ENCODE measurements at places on chromosomes 16 and 17.
A peak's percentile ranks its signal among the peaks of the same experiment; 100 is the strongest.

- no peak for DNase-seq
These were observed 22.3 kb upstream of the TIMP2 start for GRCh38 chr17:78947235-78948149.

GRCh38 chr17:61335845-61336655 is 63.6 kb upstream of the TBX2 start:
- DNase-seq, result peak; percentile 72

DNA sequence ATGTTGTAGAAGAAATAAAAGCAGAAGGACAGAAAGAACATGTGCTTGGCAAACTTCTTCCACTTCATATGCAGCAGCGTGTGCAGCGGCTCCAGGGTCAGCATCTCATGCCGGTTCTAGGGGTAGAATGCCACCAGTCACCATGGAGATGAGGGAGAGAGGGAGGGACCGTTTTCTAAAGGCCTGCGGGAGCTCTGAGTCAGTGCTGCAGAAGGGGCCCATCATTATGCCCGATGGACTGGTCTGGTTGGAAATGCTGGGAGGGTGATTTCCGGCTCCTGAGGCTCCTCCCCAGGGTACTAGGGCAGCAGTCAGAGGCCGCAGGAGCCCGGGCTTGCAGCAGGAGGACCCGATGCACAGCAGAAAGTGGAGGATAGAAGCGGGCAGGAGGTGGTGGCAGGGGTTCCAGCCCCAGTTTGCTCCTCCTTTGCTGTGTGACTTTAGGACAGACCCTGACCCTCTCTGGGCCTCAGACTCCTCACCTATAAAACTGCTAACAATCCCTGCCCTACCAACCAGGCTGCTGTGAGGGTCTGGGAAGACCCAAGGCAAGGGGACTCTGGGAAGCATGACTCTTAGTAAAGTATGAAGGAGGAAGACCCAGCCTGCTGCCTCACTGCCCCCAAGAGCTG is 28.6 kb downstream of the TRPV3 start:
- no peak for DNase-seq

- no peak for DNase-seq
These were observed 547.6 kb upstream of the SALL1 start for GRCh38 chr16:51698647-51699046.

DNA sequence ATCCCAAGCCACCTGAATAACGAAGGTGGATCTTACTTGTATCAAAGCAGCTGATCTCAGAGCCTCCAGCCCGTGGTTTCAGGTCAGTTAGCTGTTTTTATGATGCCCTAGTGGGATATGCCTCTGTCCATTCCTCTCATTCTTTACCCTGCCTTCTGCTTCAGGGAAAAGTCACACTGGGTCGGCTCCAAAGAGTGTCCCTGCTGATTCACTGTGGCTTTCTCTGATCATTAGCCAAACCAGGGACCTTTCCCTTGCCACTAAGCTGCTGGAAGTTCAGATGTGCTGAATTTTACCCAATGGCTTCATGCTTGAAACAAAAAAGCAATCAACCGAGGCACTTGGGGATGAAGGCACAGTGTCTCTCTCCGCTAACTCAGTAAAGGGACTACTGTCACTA is 170.2 kb upstream of the SALL1 start:
- no peak for DNase-seq

GRCh38 chr16:66442502-66443268 is 15.6 kb downstream of the BEAN1 start:
- DNase-seq, result no peak

DNA sequence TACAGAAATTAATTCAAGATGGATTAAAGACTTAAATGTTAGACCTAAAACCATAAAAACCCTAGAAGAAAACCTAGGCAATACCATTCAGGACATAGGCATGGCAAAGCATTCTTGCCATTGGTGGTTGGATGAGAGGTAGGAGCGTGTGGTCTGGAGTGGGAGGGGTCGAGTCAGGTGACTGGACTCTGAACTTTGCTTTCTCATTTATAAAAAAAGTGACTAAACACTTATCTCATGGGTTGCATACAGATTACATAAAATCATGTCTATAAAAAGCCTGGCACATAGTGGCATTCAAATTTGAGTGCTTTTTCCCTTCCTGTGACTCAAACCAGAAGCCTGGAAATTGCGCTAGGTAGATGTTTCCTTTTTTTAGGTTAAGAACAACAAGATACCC is 159.7 kb upstream of the SHISA6 start:
- DNase-seq, result no peak

DNA sequence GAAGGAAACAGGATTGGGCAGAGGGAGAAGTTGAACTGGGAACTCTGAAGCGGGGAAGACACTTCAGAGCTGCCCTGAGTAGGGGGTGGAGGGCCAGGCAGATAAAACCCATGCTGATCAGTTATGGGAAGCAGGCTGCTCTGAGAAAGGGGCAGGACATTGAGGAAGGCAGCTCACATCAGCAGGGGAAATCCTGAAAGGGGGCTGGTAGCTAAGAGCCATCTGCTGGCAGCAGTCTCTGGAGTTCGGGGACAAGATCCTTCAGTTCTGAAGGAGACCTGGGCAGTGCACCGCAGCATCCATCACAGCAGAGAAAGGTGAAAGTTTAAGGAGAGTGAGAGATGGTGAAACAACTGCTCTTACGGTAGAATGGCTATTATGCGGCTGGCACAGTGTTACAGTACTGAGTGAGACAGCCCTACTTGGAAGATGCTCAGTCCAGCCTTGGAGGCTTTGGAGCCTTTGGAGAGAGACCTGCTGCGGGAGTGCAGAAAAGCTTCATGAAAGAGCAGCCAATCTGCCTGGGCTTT is 5.4 kb upstream of the KIF18B start:
- no peak for DNase-seq

GRCh38 chr17:64622931-64623654 is 39.0 kb downstream of the SMURF2 start:
- DNase-seq, result no peak

DNA sequence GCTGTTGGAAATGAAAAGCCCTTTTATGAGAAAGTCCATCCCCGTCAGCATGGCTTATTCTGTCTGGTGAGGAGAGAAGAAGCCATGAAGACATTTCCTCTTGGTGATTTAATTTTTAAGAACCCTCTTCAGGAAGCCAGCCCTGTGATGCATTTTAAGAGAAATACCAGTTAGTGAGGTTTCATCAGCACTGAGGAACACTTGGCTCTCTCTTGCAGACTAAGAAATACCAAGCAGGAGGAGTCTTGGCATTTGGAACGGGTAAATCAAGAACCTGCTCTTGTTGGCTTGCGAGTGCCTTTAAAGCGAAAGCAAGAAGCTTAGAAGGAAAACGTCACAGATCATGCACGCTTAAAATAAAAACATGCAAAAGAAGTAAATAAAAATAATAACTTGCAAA is 17.5 kb downstream of the RAB11FIP3 start:
- DNase-seq, result no peak

GRCh38 chr16:69399361-69399760 is 13.6 kb upstream of the TERF2 start:
- no peak for DNase-seq

DNA sequence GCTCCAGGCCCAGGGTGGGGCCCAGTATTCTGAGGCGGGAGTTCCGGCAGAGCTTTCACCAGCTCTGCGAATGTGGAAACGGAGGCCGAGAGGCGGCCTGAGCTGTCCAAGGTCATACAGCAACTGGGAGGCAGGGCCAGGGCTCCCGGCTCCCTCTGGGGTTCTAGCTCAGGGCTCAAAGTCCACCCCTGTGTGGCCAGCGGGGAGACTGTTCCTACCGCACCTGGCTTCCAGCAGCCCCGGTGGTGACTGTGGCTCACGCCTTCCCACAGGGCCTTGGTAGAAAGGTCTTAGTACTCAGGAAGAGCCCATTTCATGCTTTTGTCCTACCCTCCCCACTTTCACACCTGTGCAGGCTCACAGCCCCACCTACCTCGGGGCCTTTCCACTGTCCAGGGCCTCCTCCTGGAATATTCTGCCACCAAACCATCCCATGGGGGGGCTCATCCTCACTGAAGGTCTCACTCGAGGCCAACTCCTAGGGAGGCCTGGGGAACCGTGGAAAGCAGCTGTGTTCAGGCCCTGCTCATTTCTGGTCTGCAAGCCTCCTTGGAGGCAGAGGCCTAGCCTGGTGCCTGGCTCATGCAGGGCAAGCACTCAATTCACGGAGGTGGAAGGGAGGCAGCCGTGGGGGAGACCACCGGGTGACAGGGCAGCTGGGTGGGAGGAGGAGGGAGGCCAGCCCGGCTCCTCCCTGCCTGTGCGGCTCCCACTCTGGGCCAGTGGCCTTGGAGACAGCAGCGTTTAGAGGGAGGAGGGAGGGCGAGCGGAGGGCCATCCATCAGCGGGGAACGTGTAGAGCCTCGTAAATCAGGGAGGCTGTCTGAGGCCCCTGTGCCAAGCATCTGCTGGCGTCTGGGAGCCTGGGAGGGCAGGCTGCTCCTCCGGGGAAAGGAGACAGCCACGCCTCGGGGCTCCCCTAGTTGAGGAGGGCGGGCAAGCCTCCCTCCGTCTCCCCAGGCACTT is 12.7 kb upstream of the DOC2B start:
- DNase-seq, result no peak

- no peak for DNase-seq
These were observed 159.1 kb downstream of the WWOX start for GRCh38 chr16:78258375-78259065.

GRCh38 chr17:46045639-46046038 is 46.6 kb downstream of the STH start:
- no peak for DNase-seq

DNA sequence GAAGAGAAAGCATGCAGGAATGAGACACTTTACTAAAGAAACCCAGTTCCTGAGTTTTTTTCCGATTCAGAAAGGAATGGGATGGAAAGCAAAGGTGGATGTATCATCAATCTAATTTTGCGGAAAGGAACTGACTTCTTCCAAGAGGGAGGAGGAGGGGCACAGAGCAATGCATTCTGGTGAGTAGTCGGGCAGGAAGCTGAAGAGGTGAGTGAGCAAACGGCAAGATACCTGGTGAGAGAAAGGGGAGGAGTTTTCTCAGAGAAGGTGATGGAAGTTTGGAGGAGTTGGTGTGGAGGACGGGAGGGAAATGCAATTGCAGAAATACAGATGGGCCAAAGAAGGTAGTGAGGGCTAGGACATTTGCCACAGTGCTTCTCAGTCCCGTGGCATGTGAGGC is 713.2 kb downstream of the KCNJ2 start:
- no peak for DNase-seq

GRCh38 chr17:37060094-37060493 is 111.3 kb downstream of the AATF start:
- no peak for DNase-seq

DNA sequence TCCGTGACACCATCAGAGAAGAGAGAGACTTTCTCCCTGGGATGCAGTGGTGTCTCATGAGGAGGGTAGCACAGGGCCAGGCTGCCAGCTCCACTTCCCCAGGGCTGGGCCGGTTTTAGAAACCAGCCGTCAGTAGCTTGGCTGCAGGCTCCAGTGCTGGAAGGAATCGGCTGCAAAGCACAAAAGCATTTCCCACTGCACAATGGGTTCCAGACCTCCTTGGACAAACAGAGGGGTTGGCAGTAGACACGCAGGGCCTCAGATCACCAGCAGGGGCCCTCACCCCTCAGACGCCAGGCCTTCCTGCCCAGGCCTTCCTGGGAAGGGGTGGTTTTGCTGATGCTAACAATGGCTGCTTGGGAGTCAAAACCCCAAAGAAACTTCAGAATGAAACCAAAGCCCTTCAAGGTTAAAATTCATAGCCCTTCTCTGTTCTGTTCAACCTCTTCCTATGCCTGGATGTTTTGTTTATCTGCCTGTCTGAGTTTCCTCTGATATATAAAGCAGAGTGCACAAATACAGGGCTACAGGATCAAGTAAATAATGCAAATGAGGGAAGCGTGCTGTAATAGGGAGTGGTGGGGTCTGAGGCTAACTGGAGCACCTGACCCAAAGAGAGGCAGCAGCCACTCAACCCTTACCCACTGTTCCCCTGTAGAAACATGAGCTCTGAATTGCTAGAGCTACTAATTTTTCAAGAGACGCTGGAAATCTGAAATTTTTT is 26.2 kb downstream of the TEKT5 start:
- no peak for DNase-seq

GRCh38 chr16:67278773-67279295 is 498 bp upstream of the PLEKHG4 start:
- DNase-seq, result no peak

GRCh38 chr16:46848768-46849764 is 18.1 kb upstream of the C16orf87 start:
- DNase-seq, result no peak

GRCh38 chr16:12132290-12132689 is 155.8 kb downstream of the SNX29 start:
- DNase-seq, result no peak

DNA sequence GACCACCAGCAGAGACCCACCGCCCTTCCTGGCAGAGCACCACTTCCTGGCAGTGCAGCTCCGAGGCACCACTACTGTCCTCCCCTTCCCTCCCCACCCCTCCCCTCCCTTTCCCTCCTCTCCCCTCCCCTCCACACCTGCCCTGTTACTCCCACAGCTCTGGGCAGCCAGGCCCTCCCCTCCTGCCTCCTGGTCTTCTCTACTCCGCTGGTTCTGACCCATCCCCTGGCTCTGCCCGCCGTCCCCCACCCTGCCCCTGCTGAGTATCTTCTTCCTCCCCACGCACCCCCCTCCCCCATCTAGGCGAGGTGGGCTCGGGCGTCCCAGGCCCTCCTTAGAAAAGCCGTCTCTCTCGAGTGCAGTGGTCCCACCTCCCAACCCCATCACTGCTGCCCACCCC is 77.7 kb downstream of the AMFR start:
- DNase-seq, result no peak

GRCh38 chr16:52460639-52461178 is 86.2 kb downstream of the TOX3 start:
- no peak for DNase-seq

DNA sequence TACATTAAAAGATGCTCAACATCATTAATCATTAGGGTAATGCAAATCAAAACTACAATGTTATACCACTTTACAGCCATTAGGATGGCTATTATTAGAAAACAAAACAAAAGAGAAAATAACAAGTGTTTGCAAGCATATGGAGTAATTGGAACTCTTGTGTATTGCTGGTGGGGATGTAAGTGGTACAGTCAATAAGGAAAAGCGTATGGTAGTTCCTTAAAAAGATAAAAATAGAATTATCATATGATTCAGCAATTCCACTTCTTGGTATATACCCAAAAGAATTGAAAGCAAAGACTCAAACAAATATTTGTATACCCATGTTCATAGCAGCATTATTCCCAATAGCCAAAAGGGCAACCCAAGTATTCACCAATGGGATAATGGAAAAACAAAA is 1.4 kb upstream of the CAPNS2 start:
- no peak for DNase-seq

- no peak for DNase-seq
These were observed 1025.2 kb upstream of the GOT2 start for GRCh38 chr16:59759296-59759695.

GRCh38 chr16:53812914-53813313 is 109.0 kb downstream of the FTO start:
- DNase-seq, result no peak

- no peak for DNase-seq
These were observed 6.8 kb downstream of the GABARAPL2 start for GRCh38 chr16:75572864-75573542.

GRCh38 chr17:67546578-67547527 is 169.8 kb downstream of the PITPNC1 start:
- no peak for DNase-seq
